ENCODE measurements at places on chromosomes 4 and X.

DNA sequence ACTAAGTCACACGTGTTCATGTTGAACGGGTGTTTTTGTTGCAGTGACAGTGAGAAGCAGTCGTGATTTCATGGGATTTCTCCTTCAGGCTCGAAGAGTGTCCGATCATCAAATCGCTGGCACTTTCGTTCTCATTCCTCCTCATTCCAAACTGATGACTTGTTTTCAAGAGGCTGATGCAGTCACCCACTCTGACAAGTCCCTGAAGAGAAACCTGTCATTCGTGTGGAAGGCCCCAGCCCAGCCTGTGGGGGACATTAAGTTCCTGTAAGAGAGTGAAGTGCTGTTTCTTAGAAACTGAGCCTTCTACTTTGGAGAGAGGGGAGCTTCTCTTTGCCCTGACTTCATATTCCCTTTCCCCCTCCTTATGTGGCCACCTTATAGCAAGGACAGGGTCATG lies 8.0 kb downstream of the REELD1 start:
- DNase-seq, result peak; percentile 55

DNA sequence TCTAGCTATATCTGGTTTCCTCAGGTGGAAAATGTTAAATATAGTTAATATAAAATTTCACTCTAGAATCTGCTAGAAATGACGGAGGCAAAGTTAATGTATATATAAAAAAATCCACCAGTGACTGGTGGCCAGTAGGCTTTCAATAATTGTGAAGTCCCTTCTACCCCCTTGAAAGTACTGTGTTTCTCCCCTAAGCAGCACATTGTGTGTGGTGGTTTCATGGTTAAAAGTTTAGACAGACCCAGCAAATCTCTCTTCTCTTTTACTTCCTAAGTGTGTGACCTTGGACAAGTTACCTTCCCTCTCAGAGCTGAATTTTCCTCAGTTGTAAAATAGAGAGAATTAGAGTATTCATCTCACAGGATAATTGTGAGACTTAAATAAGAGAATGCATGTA lies 600 bp upstream of the HEPH start:
- no peak for DNase-seq

GRCh38 chr4:833731-834367 lies 7.9 kb upstream of the CPLX1 start:
- DNase-seq, result no peak

DNA sequence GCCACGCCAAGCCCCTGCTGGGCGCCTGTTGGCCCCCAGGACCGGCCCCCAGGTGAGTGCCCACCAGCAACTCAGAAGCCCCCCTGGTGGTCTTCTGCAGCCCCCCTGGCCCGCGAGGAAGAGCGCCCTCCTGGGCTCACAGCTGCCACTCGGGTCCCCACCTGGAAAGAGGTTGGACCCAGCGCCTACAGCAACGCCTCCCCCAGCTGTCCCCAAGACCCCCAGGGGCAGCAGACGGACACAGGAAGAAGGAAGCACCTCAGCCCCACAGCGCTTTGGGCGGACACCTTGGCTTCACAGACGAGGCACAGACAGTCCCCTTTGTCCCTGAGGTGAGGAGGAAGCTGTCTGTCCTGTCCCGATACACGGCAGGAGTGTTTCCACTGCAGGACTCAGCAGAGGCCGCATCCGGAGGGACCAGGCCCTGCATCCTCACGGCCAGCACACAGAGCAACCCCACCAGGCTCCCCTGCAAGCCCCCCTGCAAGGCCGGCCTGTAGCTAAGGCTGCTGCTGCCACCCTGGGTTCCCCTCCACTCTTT lies 115.6 kb upstream of the NKX1-1 start:
- DNase-seq, result no peak

DNA sequence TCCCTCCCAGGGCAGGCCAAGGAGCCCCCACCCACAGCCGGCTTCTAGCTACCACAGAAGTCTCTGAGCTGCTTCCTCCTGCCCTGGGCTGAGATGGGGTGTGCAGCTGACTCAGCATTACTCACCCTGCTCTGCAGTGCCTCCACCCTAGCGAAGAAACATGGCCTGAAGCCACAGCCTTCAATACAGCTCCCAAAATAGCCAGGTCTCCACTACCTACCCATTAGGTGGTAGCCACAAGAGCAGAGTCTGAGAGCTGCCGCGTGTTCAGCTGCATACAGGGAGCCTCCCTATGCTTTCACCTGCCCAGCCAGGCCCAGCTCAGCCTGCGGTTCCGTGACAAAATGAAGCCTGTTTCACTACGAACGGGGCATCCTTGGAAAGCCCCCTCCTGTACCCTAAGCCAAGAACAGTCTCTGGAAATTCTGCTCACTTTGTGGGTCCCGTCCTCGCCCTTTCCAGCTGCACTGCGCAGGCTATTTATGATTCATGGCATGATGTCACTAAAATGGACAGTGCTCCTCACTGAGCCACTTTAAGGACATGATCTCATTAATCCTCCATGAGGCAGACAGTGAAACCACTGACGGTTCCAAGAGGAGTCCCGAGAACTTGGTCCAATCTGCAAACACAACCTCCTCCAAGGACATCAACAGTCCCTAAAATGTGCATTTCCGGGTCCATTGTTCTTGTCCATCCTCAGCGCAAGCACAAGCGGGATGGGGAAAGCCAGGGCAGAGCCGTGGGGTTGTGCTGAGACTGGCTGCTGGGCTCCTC lies 20.2 kb downstream of the WDR1 start:
- DNase-seq, result peak; percentile 88

DNA sequence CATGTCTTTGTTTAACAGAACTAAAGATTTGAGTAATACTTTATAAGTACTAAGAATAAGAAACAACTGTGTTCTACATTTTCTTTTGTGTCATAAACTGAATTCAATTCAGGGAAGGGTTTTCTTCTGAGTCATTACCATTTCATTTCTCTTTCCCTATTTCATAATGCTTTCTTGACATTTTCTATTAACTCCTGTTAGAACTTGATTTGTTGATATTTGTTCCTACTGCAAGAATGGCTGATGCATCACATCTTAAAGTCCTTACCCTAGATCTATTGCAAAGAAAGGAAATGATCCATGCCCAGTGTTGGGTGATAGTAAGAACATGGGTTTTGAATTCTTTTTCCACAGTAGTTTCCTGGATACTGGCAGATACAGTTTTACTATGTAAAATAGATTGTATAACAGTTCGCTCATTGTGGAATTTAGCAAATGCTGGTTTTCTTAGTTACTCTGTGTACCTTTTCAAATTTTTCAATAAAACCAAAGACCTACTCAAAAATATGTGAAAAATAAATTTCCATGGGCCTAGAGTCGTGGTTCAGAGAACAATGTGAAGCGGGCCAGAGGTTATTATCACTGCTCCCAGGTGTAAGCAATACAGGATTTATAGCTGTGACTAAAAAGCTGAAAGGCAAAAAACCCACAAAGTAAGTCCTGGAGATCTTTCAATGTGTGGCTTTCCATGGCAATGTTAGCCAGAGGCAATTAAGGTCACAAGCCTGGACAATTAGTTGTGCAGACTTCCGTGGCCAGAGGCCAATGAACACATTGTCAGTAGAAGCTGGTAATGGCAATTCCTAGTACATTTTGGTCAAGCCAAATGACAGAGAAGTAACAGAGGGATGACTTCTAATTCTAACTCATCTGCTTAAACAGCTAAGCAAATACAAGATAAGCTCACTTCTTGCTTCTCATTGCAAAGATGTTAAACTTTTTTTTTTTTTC lies 127.3 kb upstream of the FAT4 start:
- peak; percentile 80 for DNase-seq

- DNase-seq, result peak; percentile 51
Measured at GRCh38 chr4:163681208-163681821, 186.8 kb downstream of the TMA16 start.

GRCh38 chr4:95541889-95542607 lies 6.7 kb downstream of the UNC5C start:
- DNase-seq, result no peak

DNA sequence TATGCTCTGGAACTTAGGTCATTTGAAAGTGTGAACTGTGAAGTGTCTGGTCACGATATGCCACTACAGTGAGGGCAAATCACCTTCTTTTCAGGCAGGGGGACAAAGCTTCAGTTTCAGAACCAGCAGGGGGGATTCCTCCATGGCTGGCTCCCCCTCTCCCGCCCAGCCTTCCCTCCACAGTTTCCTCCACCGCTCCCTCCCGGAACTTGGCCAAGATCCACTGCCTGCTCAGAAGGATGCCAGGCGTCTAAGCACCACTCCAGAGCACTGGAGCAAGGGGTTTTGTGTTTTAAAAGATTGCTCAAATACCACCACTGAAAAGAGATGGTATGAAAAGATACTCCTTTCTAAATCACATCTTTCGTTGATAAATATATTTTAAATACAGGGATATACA lies 126.9 kb downstream of the ELOVL6 start:
- no peak for DNase-seq

DNA sequence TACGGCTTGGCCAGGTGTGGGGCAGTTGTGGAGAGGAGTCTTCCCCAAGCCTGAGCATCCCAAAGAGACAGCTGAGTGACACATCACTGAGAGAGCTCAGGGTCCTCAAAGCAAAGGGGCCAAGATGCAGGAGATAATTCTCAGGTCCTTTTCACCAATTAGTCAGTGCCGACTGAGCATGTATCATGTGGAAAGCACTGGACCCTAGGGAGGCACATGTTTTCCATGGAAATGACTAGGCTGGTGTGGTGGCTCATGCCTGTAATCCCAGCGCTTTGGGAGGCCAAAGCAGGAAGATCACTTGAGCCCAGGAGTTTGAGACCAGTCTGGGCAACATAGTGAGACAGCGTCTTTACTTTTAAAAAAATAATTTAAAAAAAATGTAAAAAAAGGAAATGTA lies 67.3 kb upstream of the PRPS1 start:
- no peak for DNase-seq

DNA sequence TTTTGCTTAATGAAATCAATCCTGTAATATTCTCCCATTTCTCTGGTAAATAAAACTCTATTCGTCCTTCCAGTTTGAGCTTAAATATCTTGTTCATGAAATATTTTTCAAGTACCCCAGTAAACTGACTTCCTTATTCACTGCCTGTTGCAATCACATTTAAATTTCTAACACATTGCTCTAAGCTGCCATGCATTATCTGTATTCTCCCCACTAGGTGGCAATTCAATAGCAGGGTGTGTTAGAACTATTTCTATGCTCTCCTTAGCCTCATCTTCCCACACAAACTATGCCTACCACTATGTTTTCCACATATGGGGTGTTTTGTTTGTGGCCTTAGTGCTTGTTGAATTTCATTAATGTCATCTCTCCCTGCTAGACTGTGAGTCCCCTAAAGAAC lies 377.1 kb upstream of the HS3ST1 start:
- DNase-seq, result no peak

- DNase-seq, result no peak
Measured at GRCh38 chr4:136810626-136811025, 721.7 kb downstream of the PCDH18 start.

DNA sequence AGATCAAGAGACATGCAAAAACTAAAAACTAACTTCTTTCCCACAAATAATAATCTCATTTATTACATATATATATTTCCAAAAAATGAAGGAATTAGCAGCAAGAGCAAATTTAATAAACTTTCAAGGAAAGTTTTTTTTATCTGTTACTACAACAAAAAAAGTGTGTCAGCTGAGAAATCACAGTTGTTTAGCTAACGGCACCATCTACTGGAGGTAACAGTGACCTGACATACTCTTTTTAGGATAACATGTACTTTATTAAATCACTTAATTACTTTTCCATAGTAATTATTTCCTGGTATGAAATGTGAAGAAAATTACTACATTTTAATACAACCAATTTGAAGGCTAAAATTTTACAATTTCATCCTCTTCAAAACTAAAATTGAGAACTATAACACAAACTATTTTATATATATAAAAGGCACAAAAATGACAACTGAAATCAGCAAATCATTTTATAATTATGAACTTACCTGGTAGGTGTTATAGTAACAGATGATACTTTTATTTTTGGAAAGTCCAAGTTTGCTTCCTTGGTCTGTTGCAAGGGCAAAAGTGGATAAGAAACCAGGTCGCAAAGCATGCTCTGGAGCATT lies 9.1 kb downstream of the LAMTOR3 start:
- DNase-seq, result peak; percentile 56

DNA sequence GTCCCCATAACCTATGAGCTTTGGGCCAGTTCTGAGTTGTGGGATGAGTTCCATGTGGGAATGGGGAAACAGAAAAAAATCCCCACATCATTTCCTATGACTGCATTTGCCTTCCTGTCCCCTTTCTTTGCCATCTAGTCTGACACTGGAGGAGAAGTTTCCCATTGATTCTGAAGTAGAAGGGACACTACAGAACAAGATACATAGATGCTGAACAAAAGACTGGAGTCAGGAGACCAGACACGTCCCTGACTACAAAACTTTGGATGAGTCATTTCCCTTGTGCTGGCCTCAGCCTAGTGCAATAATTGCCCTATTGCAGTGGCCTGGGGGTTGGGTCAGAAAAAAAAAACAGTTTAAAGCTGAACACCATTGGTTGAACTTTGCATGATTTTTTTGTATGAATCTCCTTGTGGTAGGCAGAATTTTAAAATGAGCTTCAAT lies 22.1 kb downstream of the BEX3 start:
- DNase-seq, result peak; percentile 87

DNA sequence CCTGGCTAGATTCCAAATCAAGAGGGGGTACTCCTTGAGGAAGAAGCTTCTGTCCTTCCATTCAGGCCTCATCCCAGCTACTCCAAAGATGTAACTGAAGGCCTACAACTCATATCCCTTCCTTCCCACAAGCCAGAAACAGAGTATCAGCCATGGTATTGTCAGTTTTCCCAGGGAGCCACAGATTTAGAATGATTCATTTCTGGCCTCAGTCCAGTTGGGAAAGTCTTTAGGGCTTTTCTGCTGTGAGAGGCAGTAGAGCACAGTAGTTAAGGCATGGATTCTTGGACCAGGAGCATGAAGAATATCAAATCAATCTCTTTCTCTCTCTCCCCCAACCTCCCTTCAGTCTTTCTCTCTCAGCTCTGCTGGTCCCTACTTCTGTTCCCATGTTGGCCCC lies 505.0 kb downstream of the BCOR start:
- DNase-seq, result peak; percentile 0

GRCh38 chrX:94744786-94745185 lies 1070.8 kb downstream of the FAM133A start:
- DNase-seq, result no peak

DNA sequence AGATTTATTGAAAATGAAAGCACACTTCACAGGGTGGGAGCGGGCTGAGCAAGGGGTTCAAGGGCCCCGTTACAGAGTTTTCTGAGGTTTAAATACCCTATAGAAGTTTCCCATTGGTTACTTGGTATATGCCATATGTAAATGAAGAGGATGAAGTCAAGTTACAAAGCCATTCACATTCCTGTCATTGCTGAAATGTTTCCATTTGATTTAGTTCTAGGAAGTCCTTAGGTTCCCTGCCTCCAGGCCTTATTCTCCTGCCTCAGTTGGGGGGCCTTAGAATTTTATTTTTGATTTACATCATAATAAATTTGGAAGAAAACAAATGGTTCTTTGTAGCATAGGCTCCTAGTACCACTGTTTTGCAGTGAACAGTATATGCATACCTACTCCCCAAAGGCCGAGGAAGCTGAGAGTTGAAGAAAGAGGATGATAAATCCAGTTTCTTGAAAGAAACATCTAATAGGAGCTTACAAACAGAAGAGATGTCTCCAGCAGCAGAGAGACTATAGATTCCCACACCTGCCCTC lies 31.8 kb downstream of the SERTM2 start:
- DNase-seq, result no peak

- no peak for DNase-seq
Measured at GRCh38 chr4:104941661-104942062, 205.0 kb upstream of the TET2 start.
